ENCODE measurements at places on chromosomes 3 and 15.

DNA sequence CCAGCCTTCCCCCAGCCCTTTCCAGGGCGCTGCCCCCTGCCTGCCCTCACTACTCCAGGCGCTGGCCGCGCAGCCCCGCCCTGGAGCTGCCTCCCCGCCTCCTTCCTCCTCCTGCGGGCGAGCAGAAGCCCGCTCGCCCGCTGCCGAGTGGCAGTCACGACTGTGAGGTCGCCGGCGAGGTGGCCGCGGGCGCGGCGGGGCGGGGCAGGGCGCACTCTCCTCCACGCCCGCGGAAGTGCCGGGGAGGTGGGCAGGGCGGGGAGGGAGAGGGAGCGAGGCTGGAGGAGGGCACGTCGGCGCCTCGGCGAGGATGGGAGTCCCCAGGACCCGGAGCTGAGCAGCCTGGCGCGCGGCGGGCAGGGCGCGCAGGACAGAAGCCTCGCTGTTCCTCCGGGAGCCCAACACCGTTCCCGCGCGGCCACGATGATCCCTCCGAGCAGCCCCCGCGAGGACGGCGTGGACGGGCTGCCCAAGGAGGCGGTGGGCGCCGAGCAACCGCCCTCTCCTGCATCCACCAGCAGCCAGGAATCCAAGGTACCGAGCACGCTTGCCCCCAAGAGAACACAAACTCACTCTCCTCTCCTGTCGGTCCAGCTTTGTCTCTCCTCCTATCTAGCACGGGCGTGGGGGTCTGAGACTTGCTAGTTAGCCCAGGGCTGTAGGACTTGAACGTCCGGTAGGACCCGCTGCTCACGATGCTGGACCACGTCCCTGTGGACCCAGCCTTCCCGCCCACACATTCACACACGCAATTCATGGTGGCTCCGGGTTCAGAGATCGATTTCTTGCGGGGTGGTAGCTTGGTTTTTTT is at the start of gene STAC:
TSS of gene STAC (plus strand) at position 284 of the 811 bp plus-strand sequence. CDS start at position 424, 140 bp downstream.
- no peak for DNase-seq

DNA sequence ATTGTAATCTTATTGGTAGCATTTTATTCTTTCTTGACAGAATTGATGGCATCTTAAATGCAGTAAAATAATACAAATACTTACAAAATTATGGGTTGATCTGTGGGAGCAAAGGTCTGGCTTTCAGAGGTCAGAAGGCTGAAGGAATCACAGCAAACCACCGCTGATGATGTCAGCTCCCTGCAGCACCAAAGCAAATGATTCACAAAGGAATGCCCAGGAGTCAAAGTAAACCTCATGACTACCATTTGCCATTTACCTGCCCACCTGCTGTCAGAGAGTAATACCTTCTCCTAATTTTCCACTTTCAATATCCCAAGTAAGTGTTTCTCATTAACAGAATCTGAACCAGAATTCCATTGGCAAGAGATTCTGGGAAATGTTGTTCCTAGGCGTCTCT is 46.1 kb downstream of the CPA3 start:
- DNase-seq = no peak

DNA sequence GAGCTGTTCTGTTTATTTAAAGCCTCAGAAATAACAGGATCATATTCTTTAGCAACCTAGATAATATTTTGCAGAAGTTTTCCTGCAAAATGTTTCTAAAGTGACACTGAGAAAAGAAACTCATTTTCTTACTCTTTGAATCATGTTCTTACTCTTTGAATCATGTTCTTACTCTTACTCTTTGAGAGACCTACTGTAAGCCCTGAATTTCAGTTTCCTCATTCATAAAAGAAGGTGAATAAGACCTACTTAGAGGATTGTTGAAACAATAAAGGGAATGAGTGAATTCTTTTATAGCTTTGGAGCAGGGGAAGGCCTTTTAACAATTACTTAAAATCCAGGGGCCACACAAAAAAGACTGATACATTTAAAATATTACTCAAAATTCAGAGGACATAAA is 221.7 kb upstream of the CMC1 start:
- no peak for DNase-seq

GRCh38 chr3:24640330-24640877 is 145.8 kb upstream of the THRB start:
- no peak for DNase-seq

GRCh38 chr3:122660297-122660974 is 20.2 kb upstream of the PARP14 start:
- no peak for DNase-seq

GRCh38 chr15:90225504-90226234 is 8.1 kb downstream of the CIB1 start:
- no peak for DNase-seq

DNA sequence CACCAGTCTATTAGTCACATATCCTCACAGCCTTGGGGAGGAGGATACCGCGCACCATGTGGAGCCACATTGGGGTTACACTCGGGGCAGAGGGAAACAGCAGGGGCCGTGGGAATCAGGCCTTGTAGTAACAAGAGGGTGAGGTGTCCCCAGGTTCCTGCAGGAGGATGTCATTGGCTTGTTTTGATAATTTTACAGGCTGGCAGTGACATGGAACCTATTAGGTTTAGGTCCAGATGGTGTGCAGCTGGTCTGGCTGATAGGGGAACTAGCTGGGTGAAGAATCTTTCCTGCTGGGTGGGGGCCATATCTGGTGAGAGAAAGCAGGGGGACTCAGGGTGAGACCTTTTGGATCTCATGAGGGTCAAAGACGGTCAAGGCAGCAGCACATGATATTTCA is 9.8 kb upstream of the MEF2A start:
- no peak for DNase-seq

GRCh38 chr3:129793942-129794310 is 99.6 kb downstream of the TMCC1 start:
- DNase-seq = no peak

GRCh38 chr15:87579537-87579936 is 677.0 kb downstream of the NTRK3 start:
- no peak for DNase-seq

- no peak for DNase-seq
These were observed 657.2 kb downstream of the MAGI1 start for GRCh38 chr3:65381496-65382010.

GRCh38 chr3:38458796-38459498 is 5.3 kb downstream of the ACVR2B start:
- no peak for DNase-seq

GRCh38 chr3:2554656-2555055 is 456.0 kb downstream of the CNTN4 start:
- no peak for DNase-seq

DNA sequence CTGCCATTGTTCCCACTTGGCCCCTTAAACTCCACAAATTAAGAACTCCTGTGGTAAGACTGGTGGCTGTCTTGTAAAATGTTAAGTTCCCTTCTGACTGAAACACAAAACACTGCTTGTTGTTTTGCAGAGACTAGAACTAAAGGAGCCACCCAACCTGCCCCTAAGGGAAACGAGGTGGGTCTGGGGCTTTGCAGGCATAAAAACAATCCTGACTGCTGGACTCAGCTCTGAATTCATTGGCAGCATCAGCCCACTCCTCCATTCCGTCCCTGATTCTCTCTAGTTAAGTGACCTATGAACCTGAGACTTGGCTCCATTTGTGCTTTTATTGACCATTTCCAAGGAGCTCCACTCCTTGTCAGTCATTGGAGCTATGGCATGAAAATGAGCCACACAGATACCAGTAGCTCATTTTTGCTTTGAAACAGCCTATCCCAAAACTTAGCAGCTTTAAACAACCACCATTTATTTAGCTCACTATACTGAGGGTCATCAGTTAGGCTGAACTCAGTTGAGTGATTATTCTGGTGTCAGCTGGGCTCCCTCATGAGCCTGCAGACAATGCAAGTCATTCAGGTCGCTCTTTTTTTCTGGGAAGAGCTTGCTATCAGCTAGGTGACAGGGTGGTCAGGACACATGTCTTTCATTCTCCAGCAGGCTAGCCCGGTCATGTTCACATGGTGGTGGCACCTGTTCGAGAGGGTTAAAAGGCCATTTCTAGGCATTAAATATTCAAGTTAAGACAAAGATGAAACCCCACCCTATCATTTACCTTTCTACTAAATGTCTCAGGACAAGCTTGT is 175.1 kb upstream of the CTNNB1 start:
- no peak for DNase-seq

GRCh38 chr3:126448893-126449180 is 26.9 kb downstream of the ZXDC start:
- DNase-seq = no peak

DNA sequence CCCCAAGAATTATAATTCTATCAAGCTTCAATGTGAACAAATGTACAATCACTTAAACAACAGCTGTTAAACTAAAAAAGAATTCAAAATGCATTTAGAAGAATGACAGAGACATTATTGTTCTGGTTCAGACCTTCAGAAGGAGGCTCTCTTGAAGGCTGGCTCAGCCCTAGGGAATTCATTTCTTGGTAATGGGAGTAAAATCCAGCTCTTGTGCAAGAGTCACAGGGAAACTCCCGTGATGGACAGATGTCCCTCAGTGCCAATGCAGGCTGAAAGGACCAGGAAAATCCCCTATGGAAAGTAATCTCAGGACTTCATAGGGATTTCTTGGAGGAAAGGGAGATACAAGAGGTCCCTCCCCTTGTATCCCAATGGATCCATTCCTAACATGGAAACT is 149.9 kb upstream of the STT3B start:
- no peak for DNase-seq

GRCh38 chr15:35168464-35168863 is 83.4 kb upstream of the NANOGP8 start:
- DNase-seq = no peak

DNA sequence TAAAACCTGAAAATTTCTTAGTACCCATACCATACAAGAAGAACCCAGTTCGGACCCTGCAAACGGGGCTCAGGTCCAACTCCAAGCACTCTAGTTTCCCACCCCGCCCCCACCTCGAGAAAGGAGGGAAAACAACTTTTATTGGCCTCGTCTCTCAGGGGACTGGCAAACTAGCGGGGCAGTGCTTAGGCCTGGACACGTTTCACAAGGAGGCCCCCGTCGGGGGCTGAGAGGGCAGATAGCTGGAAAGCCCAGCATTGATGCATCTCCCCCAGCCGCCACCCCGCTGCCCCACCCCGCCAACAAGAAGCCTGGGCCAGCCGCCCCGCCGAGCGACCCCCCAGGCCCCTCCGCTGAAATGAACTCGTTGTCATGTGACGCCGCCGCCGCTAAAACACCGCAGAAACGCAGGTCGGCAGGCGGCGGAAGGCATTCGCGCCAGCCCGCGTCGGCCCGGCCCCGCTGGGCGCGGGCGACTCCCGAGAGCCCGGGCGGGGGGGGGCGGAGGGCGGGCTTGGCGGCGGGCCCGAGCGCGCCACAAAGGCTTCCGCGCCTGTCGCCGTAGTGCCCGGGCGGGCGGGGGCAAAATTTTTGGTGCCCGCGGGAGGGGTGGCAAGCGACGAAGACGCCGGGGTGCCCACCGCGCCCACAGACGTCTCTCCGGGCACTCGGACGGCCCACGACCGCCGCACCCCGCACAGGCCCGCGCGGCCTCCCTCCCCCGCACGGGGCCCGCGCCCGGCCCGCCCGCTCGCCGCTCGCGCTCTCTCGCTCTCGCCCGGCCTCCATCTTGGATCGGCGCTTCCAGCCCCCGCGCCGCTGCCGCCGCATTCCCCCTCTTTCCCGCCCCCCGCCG is 634 bp downstream of the STAG1 start:
- peak; percentile 64 for DNase-seq

DNA sequence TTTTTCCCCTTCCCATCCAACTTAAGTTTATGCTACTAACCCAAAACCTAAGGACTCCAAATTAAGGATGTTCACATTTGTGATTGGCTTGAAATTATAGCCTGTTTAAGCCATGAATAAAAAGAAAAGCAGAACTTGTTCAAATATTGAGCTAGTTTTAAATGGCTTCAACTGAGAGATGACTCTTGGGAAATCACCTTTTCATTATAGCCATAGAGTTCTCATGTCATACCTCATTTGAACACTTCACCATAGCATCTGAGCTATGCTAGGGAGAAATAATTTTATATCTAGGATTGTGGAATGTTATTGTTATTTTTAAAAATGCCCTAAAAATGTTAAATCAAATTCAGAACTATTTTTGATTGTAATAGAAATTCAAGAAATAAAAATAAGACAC is 409.2 kb upstream of the RARB start:
- DNase-seq = no peak

DNA sequence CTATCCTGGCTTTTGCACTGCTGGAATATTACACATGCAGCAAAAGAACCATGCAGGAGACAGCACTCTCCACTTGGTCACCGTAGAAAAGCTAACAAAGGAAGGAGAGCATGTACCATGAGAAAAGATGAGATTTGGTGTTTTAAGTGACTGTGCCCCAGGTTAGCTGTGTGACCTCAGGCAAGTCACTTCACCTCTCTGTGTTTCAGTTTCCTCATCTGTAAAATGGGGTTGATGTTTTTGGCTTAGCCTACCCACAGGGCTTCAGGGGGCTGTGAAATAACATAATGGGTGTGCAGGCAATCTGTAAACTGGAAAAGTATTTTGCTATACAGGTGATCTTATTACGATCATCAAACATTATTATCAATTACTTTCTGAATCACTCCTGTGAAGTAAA is 69.3 kb upstream of the SLC6A11 start:
- DNase-seq = no peak

DNA sequence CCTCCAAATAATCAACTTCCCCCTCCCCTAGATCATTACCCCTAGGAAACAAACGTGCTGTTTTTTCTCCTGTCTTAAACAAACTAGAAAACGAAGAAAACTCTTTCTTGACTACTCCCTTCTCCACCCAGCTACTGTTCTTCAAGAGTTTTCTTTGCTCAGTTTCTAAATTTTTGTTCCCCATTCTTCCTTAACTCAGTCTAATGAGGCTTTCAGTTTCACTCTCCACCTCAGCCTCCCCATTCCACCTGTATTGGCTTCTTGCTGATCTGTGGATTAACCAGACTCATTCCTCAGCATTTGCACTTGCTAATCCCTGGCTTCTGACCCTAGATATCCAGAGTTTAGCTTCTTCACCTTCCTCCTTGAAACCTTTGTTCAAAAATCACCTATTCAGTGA is 26.8 kb downstream of the SERPINI1 start:
- no peak for DNase-seq

GRCh38 chr15:67980773-67981685 is 73.1 kb upstream of the PIAS1 start:
- DNase-seq = no peak

GRCh38 chr15:33468740-33469139 is 158.0 kb downstream of the RYR3 start:
- DNase-seq = no peak

DNA sequence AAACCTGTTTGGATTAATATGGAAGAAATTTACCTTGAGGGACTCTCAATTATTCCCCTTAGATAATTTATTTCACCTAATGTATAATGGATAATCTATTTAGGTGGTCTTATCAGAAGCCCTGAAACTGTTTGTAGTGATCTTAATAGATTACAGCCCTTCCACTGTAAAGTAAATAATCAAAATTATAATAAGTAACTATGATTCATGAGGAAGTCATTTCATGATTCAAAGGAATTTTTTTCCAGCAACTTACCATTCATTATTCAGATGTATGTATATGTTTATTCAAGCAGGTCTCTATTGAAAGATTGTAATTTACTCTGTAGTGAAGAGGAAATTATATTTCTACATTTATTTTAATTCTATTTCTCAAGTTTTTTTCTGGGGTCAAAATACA is 250.6 kb upstream of the ROBO1 start:
- DNase-seq = no peak

GRCh38 chr3:16136055-16136454 is 38.4 kb upstream of the GALNT15 start:
- DNase-seq = no peak

- no peak for DNase-seq
These were observed 132.8 kb downstream of the OSBPL10 start for GRCh38 chr3:31848163-31848818.

GRCh38 chr3:189724356-189724755 is 93.2 kb downstream of the TP63 start:
- DNase-seq = no peak

GRCh38 chr3:125582707-125583106 is 12.6 kb downstream of the OSBPL11 start:
- DNase-seq = no peak

Measured in activated CD4-positive, alpha-beta T cell treated with anti-CD3 and anti-CD28 coated beads for 4 hours (primary cell).